ENCODE measurements at places on chromosomes 4 and X.

DNA sequence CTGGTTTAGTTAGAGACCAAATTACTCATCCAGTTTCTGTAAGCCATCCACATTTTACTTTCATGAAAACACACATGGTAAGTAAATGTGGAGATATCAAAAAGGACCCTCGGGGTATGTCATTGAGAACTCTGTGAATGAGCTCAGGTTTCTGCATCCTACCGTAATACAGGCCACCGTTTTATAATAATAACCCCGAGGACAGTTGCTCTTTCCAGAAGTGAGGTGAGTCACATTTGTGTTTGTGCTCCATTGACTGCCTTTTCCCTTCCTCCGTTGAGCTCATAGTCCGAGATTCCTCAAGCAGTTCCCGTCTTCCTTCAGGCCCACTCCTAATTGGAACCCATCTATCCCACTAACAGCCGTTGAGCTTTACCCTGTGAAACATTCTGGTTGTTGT lies 95.3 kb downstream of the GRID2 start:
- DNase-seq = no peak

- no peak for DNase-seq
These were observed 9.3 kb upstream of the CPE start for GRCh38 chr4:165369522-165369921.

DNA sequence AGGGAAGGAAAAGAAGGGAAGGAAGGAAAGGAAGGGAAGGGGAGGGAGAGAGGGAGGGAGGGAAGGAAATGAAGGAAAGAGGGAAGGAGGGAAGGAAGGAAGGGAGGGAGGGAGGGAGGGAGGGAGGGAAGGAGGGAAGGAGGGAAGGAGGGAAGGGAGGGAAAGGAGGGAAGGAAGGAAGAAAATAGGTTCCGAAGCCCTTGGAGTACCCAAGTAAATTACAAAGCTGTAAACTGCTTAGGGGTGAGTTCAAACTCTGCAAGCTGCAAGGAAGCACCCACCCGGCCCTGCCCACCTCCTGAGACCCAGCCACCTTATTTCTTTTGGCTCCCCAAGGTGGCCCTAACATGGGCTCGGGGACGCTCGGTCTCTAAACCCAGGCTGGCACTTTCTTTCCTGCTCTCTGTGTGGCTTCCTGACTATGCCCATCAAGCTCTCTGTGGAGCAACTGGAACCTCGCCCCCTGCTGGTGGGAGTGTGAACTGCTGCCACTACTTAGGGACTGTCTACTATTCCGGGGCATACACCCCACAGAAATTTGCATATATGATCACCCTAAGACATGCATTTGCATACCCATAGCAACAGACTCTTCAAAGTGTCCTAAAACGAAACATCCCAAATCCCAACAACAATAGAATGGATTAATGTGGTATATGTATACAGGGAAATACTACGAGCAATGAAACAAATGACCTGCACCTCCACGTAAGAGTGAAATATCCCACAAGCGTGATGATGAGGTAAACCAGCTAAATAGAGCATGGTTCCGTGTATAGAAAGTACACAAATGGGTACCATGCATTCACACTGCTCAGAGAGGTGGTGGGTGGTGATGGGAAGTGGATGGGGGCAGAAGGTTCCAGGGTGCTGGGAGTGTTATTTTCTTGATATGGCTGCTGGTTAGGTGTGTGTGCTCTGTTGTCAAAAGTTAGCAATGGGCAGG lies 151.7 kb upstream of the TBL1X start:
- DNase-seq = no peak

DNA sequence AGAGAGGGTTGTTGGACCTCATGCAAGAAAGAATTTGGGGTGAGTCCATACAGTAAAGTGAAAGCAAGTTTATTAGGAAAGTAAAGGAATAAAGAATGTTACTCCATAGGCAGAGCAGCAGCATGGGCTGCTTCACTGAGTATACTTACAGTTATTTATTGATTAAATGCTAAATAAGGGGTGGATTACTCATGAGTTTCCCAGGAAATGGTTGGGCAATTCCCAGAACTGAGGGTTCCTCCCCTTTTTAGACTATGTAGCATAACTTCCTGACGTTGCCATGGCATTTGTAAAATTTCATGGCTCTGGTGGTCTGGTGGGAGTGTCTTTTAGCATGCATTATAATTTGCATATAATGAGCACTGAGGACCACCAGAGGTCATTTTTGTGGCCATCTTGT lies 16.7 kb downstream of the PPP4R3C start:
- no peak for DNase-seq

DNA sequence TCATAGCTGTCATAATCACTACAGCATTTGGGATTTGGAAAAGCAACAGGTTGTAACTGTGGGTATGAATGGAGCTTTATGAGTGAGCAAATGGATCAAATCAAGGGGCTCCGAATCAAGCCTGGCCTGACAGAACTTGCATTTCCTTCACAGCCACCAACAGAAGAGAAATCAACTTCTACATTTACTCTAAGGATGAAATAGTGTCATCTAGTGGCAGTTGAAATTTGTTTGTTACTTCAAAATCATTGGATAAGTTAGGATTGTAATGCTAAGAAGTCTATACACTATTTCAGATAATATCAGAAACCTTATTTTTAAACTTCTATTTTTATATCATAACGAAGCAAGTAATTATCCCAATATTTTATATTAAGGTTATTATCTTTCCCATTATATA lies 10.7 kb upstream of the WDR17 start:
- DNase-seq = no peak

DNA sequence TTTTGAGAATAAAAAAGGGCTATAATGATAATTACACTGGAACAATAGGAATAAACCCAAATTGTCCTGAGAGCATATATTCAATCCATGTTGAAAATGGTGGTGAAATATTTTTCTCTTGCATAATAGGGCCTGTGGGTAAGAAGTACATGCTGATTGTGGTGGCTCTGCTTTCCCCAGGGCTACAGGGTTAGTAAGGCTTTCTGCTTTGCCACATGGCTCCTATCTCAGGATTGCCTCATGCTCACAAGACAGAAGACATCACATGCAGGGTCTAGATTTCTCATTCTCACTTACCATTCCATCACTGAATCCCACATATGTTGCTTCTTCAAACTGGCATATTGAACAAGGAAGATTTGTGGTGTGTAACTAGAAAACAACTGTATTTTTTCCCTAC lies 12.4 kb upstream of the VEGFC start:
- DNase-seq = no peak

DNA sequence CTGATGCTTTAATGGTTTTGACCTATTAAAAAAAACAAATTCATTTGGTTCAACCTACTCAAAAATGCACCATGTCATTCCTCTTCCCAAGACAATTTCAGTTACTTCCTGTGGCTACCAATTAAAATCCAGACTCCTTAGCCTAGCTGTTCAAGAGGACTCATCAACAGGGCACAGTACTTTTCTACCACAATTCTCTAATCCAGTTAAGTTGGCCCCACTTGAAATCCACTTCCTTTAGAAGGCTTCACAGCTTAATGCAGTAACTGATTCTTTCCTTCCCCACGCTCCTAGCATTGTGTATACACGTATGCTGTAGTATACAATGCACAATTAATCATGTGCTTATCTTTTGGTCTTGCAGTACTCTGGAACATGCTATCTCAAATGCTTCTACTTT lies 129.8 kb downstream of the UGT8 start:
- no peak for DNase-seq

DNA sequence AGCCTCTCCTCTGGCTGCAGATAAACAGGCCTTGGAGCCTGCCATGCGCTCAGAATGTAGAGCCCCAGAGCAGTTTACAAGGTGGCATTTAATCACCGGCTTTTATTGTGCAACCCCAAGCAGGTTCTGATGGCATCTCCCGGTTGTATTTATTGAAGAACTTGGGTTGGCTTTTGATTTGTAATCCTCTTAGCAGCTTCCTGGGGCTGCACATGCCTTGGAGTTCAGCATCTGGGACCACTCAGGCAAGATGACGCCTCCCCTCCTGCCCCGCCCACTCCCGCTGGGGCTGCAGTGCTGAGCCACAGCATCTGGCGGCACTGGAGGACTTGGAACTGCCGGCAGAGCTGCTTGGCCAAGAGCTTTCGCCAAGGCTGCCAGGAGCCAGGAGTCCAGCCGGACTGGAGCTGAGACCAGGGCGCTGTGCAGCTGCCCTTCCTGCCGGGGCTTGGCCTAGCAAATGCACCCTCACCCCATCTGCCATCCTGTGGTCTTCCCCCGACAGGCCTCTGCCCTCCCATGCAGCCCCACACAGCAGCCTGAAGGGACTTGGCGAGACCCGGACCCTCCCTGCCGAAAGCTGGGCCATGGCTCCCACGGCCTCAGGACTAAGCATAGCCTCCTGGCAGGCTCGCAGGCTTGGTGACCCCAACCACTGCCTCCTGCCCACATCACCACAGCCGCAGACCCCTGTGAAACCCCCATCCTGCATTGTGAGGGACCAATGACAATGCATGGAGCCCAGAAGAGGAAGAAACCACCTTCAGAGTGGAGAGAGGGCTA lies 5.4 kb downstream of the HTRA3 start:
- no peak for DNase-seq
